ENCODE measurements at places on chromosomes 3 and 15.

GRCh38 chr3:172320468-172320867 is 127.8 kb downstream of the GHSR start:
- DNase-seq, result no peak

GRCh38 chr3:157290766-157291165 is 130.8 kb upstream of the CCNL1 start:
- DNase-seq, result no peak

GRCh38 chr15:42018306-42019224 is 2.3 kb downstream of the PLA2G4E start:
- DNase-seq, result no peak

- DNase-seq, result no peak
These were observed 508.6 kb upstream of the SUCLG2 start for GRCh38 chr3:68163062-68163461.

DNA sequence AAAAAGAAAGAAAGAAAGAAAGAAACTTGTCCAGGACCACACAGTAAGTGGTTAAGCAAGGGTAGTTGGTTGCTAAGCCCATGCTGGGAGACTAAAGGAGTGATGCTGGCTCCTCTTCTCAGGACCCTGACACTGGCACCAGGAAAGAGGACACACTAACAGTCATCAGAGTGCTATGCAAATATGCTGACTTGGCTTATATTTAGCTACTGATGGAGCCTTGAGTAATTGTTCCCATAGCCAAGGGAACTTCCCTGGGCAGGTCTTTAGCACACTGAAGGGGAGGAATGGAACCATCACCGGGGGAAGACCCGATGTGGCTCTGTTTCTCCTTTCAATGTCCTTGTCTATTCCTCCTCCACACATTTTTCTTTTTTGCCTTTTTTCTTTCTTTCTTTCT is 6.2 kb downstream of the TMEM40 start:
- DNase-seq, result no peak

- no peak for DNase-seq
These were observed 417.5 kb upstream of the TPRG1 start for GRCh38 chr3:188754267-188754666.

GRCh38 chr15:51497806-51498205 is 124.8 kb downstream of the DMXL2 start:
- DNase-seq, result no peak

DNA sequence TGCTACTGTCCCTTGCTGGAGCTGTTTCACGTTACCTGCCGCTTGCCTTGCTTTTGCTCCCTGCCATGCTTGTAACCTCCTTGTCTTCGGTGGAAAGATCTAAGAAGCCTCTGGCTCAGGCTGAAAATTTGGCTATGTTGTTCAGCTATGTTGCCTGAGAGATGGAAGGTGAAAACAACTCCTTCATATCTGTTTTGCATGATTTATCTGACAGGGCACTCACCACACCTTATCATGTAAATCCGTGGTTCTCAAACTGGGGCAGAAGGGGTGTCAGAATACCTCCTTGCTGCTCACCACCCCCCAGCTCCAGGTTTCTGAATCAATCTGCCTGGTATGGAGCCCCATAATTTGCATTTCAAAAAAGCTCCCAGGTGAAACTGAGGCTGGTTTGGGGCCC is 6.5 kb upstream of the CORO2B start:
- no peak for DNase-seq

GRCh38 chr3:143464850-143465249 is 345.3 kb downstream of the CHST2 start:
- DNase-seq, result no peak

Data from nucleus accumbens (tissue), 56 donors.